ENCODE measurements at places on chromosomes 7 and 10. TPM values are rescaled to one million over a fixed set of nuclear protein-coding genes. Genes with fewer than 3 reads are reported as not detected.
A peak's percentile ranks its signal among the peaks of the same experiment; 100 is the strongest.

- H3K27me3 ChIP-seq = peaks cover 5% of the 10 kb centered on the region
- H3K27ac ChIP-seq = no peak overlapping the region
- H3K36me3 ChIP-seq = no peaks in the 10 kb centered on the region
- H3K4me3 ChIP-seq = peak overlapping the region; percentile 45
- peaks cover 3% of the 10 kb centered on the region for H3K4me1 ChIP-seq
Observed at GRCh38 chr7:22193450-22193983, 163.4 kb downstream of the RAPGEF5 start.

GRCh38 chr7:14950013-14950412, 47.5 kb upstream of the DGKB start:
- H3K36me3 ChIP-seq = no peaks in the 10 kb centered on the region
- H3K4me1 ChIP-seq = no peaks in the 10 kb centered on the region
- no peak for DNase-seq
- no peaks in the 10 kb centered on the region for H3K27me3 ChIP-seq
- H3K4me3 ChIP-seq = no peak overlapping the region

GRCh38 chr7:104272767-104273384, 55.5 kb upstream of the LHFPL3 start:
- no peaks in the 10 kb centered on the region for H3K36me3 ChIP-seq
- H3K27me3 ChIP-seq = no peaks in the 10 kb centered on the region
- H3K4me1 ChIP-seq = no peaks in the 10 kb centered on the region
- H3K4me3 ChIP-seq = no peak overlapping the region

ZNF777 gene
- 17.2 TPM for total RNA-seq

LIPF gene
- not detected for total RNA-seq

NPFFR1 gene
- not detected for total RNA-seq

GRCh38 chr7:26182706-26183105, 17.8 kb downstream of the HNRNPA2B1 start:
- no peak overlapping the region for H3K27ac ChIP-seq
- no peaks in the 10 kb centered on the region for H3K27me3 ChIP-seq
- no peak for DNase-seq

GRCh38 chr10:89185658-89186057, 21.5 kb downstream of the CH25H start:
- no peak overlapping the region for H3K4me3 ChIP-seq
- no peak overlapping the region for H3K27ac ChIP-seq
- no peaks in the 10 kb centered on the region for H3K27me3 ChIP-seq
- H3K4me1 ChIP-seq = no peaks in the 10 kb centered on the region

DNA sequence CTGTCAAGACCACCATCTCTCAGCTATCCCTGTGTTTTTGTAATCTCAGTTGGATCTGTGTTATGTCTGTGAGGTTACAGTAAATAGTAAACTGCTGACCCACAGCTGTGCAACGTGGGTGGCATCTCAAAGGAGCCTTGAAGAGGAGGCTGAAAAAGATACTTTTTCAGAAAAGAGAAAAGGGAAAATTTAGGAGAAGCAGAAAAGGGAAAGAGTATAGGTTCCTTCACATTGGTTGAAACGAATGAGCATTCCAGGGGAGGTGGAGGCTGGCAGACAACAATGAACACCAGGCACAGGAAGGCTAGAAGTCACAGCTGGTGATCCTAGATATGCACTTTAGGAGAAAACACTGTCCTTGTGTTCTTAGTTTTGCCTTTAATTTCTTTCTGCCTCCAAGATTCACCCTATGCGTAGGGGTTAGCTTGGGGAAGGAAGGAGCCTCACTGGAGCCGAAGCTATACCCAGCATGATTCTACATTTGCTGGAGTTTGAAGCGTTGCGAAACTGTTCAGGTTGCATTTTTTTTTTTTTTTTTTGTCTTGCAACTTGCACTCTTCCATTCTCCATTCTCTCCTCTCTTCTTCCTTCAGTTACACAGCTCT, 18.3 kb downstream of the CPED1 start:
- no peak for DNase-seq
- H3K27me3 ChIP-seq = no peaks in the 10 kb centered on the region

CTAGE6 gene
- total RNA-seq = not detected

COL17A1 gene
- total RNA-seq = 2.6 TPM

All from astrocyte (in vitro differentiated cells and primary cell).